ENCODE measurements at places on chromosomes 12 and 14.

DNA sequence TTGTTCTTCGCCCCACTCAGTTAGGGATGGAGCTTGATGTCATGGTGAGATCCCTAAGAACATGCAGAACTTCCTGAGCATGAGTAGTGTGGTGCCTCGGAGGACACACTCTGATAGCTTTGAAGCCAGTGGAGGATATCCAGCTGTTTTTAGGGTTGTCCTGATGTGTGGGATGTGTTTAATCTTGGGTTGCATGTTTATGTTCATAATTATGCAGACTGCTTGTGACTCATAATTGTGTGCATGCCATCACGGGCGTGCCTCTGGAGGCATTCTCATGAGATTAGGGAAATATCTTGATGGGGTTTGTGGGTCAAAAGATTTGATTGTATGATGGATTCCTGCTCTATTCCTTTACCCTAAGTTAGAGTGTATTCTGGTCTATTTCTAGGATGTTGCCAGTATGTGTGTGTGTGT is 267.4 kb upstream of the PELI2 start:
- no peak for DNase-seq

DNA sequence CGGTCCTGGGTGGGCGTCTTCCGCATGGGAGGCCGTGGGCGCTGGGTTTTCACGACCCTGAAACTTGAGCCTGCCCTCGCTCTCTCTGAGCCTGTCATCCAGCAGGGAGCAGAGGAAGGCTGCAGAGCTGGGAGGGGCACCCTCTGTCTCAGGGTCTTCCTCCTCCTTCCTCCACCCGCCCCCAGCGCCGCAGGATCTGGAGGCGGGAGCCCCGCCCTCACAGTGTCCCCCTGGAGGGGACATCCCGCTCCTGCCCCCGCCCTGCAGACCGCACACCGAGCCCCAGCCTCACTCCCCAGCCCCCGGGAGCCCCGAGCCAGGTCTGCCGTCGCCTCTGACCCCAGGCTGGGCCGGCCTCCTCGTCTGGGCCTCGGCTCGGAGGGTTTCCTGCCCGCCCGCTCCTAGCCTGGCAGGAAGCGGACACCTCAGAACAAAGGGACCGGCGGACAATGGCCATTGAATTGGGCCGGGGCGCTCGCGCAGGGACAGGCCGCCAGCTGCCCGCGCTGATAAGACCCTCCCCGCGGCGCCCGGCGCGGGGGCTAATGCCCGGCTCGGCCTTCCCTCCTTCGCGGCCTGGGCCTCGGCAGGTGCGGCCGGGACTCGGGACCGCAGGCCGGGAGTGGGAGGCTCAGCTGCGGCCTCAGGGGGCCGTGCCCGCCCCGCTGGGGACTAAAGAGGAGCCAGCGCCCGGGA is 15.3 kb upstream of the NUDT14 start:
- DNase-seq, result no peak

- DNase-seq, result no peak
Measured at GRCh38 chr12:29228474-29229157, 79.5 kb downstream of the FAR2 start.

GRCh38 chr14:62558451-62558850 is 486.8 kb downstream of the KCNH5 start:
- no peak for DNase-seq

- no peak for DNase-seq
Measured at GRCh38 chr12:92629349-92630065, 73.3 kb upstream of the PLEKHG7 start.

DNA sequence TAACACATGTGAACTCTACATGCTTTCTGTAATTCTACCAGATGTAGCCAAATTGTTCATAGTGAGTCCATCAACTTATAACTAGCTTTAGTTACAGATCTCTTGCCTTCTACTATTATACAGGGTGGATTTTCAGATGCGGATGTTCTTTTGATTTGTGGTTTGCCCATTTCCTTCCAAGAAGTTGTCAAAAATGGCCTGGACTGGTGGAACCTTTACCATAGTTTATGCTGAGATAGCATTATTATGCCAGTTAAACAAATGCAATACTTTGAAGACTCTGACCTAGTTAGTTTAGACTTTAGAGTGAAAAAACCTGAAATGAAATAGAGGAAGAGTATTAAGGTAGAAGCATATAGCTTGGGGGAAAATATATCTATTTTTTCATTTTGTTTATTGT is 27.4 kb upstream of the CFL2 start:
- DNase-seq, result no peak

GRCh38 chr14:101781240-101782061 is 19.9 kb downstream of the PPP2R5C start:
- no peak for DNase-seq
